ENCODE measurements at places on chromosomes 1 and 21.

DNA sequence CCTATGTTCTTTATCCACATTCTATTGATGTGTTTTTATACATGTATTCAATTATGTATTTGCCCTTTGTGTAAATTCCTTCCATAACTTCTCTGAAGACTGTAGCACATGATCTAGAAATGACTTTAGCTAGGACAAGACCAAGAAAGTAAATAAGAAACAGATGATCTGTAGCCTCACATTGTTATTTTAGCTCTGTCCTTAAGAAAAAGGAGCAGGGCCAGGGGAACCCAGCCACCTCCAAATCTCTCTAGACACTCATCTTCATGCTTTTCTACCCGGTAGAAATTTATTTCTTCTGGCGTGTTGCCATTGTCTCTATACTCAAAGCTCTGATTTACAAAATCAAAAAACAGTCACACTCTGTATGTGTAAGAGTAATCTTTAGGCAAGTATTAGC is 27.1 kb downstream of the CDC7 start:
- no peak for DNase-seq

GRCh38 chr1:184048561-184049240 is 2.8 kb upstream of the TSEN15 start:
- no peak for DNase-seq

GRCh38 chr1:202090994-202091393 is 31.7 kb upstream of the GPR37L1 start:
- DNase-seq = no peak

- no peak for DNase-seq
Observed at GRCh38 chr21:35377505-35378090, 328.5 kb upstream of the RUNX1 start.

GRCh38 chr21:21714426-21714825 is 716.2 kb downstream of the NCAM2 start:
- DNase-seq = no peak

DNA sequence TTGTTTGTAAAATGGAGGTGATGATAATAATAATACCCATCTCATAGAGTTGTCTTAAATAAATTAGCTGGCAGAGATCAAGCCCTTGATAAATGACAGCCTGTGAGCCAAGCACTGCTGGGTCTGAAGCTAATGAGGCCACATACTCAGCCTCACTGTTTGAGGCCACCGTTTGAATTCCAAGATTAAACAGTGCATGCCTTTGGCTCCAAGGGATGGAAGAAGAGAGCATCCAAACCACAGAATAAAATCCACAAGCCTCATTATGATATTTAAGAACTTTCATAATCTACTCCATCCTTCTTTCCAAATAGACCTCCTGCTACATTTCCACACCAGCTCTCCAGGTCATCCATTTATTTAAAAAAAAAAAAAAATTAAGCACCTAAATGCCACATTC is 29.0 kb downstream of the TGFBR3 start:
- no peak for DNase-seq

GRCh38 chr21:18522181-18522972 is 118.8 kb upstream of the TMPRSS15 start:
- DNase-seq = no peak

DNA sequence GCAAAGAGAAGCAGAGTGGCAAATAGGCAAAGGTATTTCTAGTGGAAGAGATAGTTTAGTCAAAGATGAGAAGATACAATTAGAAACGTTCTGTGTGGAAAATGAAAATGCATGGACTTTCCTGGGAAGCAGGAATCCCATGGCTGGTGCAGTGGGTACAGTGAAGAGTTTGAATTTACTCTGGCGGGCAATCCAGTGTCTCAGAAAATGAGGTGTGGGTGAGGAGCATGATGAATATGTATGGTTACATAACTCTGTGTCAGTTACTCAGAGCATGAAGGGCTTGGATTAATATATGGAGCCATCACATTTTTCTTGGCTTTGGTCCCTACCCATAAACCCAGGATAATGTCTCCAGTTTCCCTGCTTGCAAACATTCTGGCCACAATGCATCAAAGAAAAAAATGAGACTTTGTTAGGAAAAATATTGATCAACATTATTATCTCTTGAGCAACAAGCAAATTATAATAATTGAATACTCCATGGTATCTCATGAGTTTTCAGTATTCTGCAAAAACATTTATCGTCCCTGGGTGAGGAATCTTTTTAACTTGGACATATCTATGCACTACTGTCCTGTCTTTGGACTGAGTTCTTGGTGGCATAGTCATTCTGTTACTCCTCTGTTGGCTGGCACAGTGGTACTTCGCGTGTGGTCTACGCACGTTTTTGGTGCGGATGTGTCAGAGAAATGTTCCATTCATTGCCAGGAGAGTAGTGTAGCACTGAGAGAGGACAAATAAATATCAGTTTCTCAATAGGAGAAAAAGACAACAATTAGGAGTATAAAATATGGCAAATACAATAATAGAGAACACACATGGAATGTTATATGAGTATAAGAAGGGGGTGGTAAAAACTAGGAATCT is 173.7 kb upstream of the C1orf105 start:
- DNase-seq = no peak

DNA sequence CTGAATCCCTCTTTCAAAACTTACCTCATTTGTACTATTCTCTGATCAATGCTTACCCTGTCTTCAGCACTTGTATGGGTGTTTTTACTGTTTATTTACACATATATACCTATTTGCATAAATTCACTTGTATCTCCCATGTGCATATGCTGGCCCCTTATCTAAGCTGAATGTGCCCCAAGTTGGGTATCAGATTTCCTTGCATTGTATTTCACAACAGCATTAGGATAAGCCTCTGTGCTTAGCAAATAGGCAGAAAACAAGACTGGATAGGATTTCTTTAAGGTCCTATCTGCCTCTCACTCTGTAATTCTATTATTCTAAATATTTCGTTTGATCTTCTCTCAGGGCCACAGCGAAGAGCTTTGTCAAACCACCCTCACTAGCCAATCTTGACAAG is 45.9 kb upstream of the IPO9 start:
- DNase-seq = no peak
